ENCODE measurements at places on chromosomes 11 and 22. TPM values are rescaled to one million over a fixed set of nuclear protein-coding genes. Genes with fewer than 3 reads are reported as not detected.

TNNI2 gene
- 0.64 TPM for total RNA-seq

SPDYC gene
- total RNA-seq: not detected

MMP3 gene
- total RNA-seq: 1.5 TPM

OR6A2 gene
- total RNA-seq: 0.35 TPM

- no peak for DNase-seq
Measured at GRCh38 chr22:40193429-40194421, 16.0 kb downstream of the TNRC6B start.

GRCh38 chr11:43567396-43567975 lies 113.1 kb upstream of the HSD17B12 start:
- DNase-seq: no peak

GRCh38 chr11:92830377-92831155 lies 138.9 kb upstream of the MTNR1B start:
- no peak for DNase-seq

DNA sequence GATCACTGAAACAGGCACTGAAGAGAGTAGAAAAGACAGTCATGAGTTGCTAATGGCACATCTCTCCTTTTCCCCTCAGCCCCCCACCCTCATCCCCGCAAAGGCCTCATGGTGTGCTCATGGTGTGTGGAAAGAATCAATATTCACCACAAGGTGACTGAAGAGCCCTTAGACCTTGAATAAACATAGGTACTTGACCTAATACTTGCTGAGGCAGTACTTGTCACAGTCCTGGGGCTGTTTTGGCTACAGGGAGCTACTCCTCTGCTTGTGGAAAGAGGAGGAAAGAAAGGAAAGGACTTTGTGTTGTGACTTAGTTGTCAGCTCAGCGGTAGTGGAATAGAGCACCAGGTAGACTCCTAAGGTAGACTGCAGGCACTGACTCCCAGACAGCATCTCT lies 537.8 kb upstream of the CCDC179 start:
- no peak for DNase-seq

GRCh38 chr22:33921525-33922348 lies 1.5 kb upstream of the LARGE1 start:
- DNase-seq: no peak

DNA sequence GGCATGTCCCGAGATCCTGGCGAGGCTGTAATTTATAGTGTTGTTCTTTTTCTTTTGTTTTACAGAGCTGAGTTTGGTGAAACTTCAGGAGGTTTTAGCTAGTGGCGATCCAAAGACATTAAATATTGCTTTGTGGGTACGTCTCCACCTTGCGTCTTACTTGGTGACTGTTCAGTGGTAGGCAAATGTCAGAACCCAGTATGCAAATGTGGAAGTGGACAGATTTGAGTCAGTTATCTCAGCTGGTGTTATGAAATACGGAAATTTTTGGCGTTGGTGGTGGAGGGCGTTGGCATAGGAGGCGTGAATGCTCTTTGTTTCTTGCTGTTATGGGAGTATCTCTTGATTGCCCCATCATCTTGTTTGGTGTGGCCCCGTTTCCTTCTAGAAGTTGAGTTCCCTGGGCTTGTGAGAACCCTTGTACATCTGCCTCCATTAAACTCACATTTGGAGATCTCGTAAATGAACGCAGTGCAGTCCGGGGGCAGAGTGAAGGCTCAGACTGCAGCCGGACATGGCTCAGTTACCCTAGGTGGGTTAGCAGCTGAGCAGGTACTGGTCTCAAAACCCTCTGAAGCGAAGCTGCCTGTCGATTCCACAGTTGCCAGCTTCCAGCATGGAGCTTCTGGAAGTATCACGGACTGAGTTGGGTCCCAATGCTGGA lies 39.9 kb downstream of the PTPRJ start:
- no peak for DNase-seq

- no peak for DNase-seq
Measured at GRCh38 chr11:125141686-125142535, 22.6 kb upstream of the PKNOX2 start.

DNA sequence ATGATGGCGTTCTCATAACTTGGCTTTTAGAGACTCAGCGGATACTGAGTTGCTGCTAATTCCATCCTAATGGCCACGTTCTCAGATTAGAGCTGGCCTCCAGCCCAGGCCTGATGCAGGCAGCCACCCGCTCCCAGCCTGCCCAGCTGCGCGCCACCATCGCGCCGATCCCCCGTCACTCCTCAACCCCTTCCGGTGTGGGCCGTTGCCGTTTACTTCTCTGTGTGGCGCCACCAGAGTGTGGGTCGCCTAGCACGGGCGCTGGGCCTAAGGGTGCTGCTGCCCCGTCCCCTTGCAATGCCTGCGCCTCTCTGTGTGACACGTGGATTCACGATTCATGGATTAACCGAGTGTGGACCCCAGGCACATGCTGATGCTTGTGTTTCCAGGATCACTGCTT lies 1116.0 kb downstream of the BRD1 start:
- DNase-seq: no peak

GRCh38 chr11:62976109-62976508 lies 8.7 kb downstream of the SLC22A6 start:
- DNase-seq: no peak

- DNase-seq: no peak
Measured at GRCh38 chr11:116485425-116485824, 287.4 kb downstream of the BUD13 start.

- DNase-seq: no peak
Measured at GRCh38 chr11:10310301-10310841, 5.5 kb downstream of the ADM start.

GRCh38 chr11:34222030-34222429 lies 116.6 kb downstream of the NAT10 start:
- no peak for DNase-seq

GRCh38 chr11:45212566-45213315 lies 66.3 kb downstream of the PRDM11 start:
- DNase-seq: peak; percentile 88

GRCh38 chr11:111378185-111378860 lies 752 bp downstream of the POU2AF1 start:
- DNase-seq: no peak

GRCh38 chr11:2810411-2811205 lies 75.0 kb downstream of the CDKN1C start:
- DNase-seq: no peak

- no peak for DNase-seq
Measured at GRCh38 chr11:12743834-12744449, 69.7 kb downstream of the TEAD1 start.

DNA sequence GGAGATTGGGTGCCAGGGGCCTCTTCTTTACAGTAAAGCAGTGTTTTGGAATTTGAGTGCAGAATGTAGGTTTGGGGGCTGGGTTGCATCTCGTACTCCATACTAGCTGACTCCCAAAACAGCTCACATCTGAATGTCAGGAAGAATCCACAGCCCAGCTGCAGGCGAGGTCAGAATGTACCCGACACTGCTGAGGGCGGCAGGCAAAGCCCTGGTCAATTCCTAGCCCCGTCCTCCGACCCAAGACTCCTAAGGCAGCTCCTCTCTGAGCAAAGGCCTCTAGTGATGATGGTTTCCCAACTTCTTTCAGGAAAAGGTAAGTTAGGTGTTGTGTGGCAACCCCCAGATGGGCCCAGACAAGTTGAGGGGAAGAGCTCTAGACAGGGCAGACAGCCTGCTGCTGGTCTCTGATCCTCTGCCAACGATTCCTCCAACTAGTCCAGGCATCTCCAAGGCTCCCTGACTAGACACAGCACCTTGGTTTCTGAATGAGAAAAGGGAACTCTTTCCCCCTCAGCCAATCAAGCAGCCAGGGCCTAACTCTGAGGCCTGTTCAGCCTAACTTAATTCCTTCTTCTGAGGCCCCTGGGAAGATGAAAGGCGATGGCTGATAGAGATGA lies 8.6 kb downstream of the LARGE2 start:
- DNase-seq: no peak
